ENCODE measurements at places on chromosomes 6 and 20.

DNA sequence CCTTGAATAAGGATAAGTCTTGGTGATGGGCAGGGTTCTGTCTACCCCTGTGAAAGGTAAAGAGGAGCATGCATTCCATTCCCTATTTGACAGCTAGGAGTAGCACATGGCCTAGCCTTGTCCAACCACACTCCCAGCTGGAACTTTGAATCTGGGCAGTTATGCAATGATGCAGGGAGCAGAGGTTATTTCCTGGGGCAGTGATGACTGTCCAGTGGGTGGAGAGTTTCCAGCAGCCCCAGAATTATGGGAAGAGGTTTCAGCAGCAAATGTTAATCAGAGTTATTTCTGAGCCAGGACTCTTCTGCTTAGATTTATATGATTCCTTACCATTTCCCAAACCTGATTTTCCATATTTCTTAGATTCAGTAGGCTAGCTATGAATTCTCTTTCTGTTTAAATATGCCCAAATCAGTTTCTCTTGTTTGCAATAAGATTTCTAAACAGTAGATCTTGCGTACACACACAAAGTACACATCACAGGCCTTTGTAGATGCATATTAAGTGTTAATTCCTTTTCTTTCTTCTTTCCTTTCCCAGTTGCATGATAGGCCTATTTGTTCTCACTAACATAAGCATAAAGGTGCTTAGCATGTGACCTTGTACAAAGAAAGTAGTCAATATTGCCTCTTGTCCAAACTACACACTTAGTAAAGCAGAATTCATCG, 17.3 kb upstream of the TXLNB start:
- DNase-seq: no peak

DNA sequence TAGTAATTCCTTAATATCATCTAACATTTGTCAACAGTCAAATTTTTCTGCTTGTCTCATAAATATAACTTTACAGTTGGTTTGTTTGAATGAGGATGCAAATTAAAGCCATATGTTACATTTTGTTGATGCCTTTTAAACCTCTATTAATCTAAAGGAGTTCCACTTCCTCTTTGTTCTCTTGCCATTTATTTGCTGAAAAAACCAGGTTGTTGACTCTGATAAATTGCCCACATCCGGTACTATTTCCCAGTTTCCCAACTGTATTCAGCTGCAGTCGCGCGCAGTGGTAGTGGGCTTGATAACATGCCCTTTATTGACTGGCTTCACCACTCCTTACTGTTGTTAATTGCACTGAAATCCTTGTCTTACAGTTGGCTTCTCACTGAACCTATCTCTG, 32.8 kb upstream of the SIRPB2 start:
- DNase-seq: no peak

- no peak for DNase-seq
Observed at GRCh38 chr6:24827970-24828369, 29.3 kb upstream of the ARMH2 start.

- no peak for DNase-seq
Observed at GRCh38 chr6:119961450-119961849, 611.9 kb upstream of the MAN1A1 start.

- DNase-seq: no peak
Observed at GRCh38 chr6:84546427-84546914, 217.9 kb downstream of the TBX18 start.

DNA sequence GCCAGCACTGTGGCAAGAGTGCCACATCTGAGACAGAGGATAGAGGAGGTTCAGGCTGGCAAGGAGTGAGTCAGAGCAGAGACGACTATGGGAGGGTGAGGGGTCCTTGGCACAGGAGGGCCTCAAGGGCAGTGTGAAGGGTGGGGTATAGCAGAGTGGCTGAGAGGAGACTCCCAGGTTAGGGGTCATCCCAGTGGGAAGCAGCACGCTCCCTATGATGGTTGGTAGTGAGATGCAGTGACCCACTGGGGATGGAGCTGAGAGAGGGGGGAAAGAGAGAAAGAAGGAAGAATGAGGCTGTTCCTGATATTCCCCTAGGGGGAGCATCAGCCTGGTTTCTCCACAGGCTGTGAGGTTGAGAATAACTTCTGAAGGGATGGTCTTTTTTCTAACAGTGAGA, 97.3 kb downstream of the INSM1 start:
- DNase-seq: no peak

- DNase-seq: no peak
Observed at GRCh38 chr6:36544228-36544627, 3.1 kb downstream of the STK38 start.

GRCh38 chr6:16723826-16724225, 37.4 kb downstream of the ATXN1 start:
- DNase-seq: no peak

- DNase-seq: no peak
Observed at GRCh38 chr6:12490351-12490903, 200.3 kb downstream of the EDN1 start.

DNA sequence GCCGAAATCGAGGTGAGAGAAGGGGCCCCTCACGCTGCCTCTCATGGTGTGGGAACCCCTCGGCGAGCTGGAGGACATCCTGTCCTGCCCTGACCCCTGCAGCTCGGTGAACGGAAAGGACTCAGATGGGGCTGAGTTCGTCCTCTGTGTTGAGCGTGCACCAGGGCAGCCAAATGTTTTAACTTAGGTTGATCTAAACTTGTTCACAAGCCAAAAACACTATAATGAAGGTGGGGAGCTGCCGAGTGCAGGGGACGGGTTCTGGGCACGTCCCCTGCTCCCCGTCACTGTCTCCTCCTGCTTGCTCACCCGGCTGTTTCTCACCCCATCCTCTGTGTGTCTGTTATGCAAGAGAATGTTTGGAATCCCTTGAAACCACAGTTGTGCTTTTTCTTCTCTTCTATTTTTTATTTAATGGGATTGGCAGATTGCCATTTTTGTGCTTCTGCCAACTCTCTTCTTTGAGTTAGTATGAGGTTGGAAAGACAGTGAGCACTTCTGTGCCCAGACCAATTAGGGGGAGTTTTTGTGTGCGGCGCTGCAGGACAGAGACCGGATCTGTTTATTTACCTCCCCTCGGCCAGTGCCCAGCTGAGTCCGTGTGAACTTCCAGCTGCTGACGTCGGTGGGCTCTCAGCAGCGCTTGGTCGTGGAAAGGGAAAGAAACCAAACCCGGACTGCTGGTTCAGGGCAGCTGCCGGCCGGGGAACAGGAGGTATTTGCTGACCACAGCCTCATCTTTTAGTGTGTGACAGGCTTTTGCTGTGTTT, 158.1 kb downstream of the DTNBP1 start:
- DNase-seq: peak; percentile 38

DNA sequence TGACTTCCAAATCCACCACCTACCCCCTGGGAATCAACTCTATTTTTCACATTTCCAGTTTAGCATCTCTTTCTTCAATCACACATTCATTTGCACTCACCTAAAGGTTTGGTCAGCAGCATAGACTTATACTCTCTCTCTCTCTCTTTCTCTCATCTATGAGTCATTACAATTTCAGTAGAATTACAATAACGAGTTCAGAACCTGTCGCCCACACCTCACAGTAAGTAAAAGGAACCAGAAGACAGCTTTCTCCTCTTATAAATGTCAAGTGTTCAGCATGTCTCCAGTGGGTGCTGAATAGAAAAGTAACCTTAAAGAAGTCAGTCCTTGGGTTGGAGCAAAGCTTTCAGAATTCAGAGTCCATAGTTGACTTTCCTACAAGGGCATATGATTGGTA, 1.1 kb upstream of the PHACTR1 start:
- no peak for DNase-seq

- no peak for DNase-seq
Observed at GRCh38 chr6:121175827-121176226, 158.5 kb downstream of the TBC1D32 start.

- DNase-seq: no peak
Observed at GRCh38 chr6:115363379-115363778, 697.3 kb downstream of the FRK start.

DNA sequence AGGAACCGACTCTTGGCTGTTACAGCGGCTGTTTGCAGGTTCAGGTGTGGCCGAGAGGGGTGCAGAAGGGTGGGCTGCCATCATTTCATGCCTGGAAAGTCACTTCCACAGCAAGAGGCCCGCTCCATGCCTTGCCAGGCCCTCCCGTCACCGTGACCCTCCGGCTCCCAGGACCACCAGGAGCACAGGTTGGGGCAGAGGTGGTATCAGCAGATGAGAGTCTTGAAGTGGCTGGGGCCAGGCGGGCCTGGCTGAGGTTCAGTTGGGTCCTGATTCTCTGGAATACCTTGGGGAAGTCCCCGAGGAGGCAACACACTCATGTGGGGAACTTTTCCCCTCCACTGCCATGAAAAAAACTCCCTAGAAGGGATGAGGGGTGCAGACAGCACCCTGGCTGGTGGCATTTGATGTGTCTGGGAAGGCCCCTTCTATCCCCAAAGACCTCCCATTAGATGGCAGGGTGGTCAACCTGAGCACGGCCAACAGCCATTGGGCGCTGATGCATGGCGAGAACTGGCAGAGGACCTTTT, 34.2 kb upstream of the IRF4 start:
- DNase-seq: no peak

DNA sequence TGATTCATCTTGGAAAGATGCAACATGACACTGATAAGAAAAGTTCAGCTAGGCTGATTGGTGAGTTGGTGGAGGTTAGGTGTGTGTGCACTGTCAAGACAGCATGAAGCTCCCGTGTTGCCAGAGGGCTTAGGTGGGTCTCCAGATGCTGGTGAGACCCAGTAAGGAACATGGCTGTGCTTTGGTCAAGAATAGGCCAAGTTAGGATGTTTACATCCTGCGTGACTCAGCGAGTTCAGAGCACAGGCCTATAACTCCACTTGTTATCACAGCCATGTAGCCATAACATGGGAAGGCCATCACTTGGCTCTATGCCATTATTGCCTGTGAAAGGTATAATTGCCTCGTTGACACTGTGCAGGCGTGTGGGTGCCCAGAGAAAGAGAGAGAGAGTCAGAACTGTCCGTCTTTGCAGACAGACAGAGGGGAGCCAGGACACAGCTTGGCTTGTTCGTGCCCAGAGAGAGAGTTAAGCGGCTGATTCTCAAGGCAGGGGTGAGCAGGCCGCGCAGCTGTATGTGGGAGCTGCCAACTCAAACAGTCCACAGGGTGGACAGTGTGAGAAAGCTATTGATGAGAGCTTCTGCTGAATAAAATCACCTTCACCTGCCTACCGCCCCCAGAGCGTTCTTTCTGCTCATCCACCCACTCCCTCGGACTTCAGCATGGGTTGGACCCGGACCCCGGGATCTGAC, 43.5 kb downstream of the OR2B6 start:
- no peak for DNase-seq

DNA sequence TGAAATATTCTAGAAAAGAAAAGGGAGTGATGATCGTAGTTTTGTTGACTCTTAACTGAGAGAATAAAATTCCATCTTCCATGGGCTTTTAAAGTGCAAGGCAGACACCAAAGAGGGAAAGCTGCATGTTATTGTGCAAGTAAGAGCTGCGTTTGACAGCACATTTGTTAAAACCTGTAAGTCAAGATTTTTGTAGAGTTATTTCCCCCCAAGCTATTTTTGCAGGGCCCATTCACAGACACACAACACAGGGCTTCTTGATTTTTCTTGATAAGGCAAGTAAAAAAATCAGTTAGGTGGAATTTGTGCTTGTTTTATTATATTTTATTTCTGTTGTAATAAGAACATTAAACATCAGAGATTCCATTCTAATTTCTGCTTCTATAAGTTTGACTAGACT, 13.8 kb downstream of the CFAP206 start:
- DNase-seq: no peak

DNA sequence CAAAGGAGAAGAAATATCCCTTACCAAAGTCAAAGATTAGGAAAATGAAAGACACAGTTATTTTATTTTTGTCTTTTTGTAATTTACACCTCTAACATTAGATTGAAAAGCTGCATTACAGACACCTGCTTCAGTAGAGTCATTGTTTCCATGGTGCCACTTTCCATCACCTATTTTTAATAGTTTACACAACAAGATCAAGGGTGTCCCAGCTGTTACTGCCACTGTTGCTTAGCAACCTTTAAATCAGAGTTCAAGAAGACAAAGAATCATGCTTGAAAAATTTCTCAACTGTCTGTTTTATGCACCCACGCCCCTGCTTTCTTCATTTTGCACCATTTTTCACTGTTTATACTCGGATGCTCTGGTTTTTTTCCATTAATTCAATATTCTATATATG, 668.2 kb upstream of the GJE1 start:
- no peak for DNase-seq

DNA sequence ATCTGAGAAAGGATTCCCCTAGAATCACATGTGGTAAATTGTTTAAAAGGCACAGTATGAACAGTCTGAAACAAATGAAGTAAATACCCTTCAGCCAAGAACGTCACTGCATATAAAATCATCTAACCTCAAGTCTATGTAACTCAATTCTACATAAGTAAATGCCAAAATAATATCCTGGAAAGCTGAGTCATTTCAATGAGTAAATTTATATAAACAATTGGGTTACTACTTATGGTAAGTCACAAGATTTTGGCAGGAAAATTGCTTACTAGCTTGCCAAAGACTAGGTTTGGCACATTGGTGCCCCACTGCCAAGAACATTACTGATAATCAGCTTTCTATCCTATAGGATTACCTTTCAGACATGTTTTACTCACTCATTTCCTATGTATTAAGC, 8.4 kb downstream of the GMDS start:
- DNase-seq: no peak

GRCh38 chr20:62774762-62775161, 21.5 kb upstream of the MRGBP start:
- DNase-seq: no peak

- DNase-seq: no peak
Observed at GRCh38 chr6:96116674-96117073, 100.9 kb downstream of the FUT9 start.

DNA sequence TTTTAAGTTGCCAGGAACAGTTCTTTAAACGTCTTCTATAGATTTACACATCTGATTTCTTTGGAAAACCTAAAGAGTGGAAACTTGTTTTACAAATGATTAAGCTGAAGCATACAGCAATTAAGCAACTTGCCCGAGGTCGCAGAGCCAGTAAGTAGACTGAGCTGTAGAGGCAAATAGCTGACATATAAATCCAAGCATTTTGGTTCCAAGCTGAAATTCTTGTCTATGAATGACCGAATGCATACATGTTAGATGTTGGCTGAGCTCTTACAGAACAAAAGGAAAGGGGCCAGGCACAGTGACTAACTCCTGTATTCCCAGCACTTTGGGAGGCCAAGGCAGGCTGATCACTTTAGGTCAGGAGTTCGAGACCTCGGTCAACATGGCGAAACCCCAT, 101.8 kb upstream of the SGK1 start:
- DNase-seq: no peak

- DNase-seq: no peak
Observed at GRCh38 chr6:140854318-140854717, 1278.4 kb upstream of the GJE1 start.

DNA sequence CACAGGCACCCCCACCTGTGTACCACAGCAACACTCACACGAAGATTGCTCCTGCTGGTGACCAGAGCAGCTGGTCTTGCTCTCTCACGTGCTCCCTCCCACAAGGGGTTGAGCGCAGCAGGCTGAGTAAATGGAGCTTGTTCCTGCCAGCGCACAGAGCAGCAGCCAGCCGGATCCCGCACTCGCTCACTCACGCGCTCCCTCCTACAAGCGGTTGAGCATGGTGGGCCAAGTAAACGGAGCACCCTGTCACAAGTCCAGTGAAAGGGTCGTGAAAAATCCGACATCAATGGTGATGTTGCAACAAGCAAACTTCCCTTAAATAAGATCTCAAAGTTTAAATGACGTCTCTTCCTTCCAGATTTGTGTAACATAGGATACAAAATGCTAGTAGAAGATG, 313.7 kb downstream of the FOXC1 start:
- no peak for DNase-seq

- DNase-seq: no peak
Observed at GRCh38 chr20:19808498-19808897, 50.4 kb downstream of the RIN2 start.

Data from cerebellum (tissue), 4 donors.